ENCODE measurements at places on chromosomes 6 and 20. TPM values are rescaled to one million over a fixed set of nuclear protein-coding genes. Genes with fewer than 3 reads are reported as not detected.
A peak's percentile ranks its signal among the peaks of the same experiment; 100 is the strongest.

The DEF6 gene
- total RNA-seq: 0.51 TPM

The F13A1 gene
- total RNA-seq: 26.2 TPM

The LPA gene
- total RNA-seq: not detected

The RAET1E gene
- 3.1 TPM for total RNA-seq

The CASS4 gene
- total RNA-seq: 0.73 TPM

The TMEM200A gene
- 0.18 TPM for total RNA-seq

The MOG gene
- total RNA-seq: not detected

The ADGB gene
- not detected for total RNA-seq

- no peak overlapping the region for H3K4me3 ChIP-seq
- no peaks in the 10 kb centered on the region for H3K36me3 ChIP-seq
- no peak overlapping the region for H3K27ac ChIP-seq
- H3K4me1 ChIP-seq: peaks cover 13% of the 10 kb centered on the region
Observed at GRCh38 chr20:53834062-53834442, 236.3 kb downstream of the BCAS1 start.

- DNase-seq: peak; percentile 93
- H3K36me3 ChIP-seq: no peaks in the 10 kb centered on the region
- H3K4me1 ChIP-seq: peaks cover 75% of the 10 kb centered on the region
Observed at GRCh38 chr6:16337295-16337975, 99.0 kb downstream of the GMPR start.

GRCh38 chr6:87791029-87791428 lies 89.0 kb upstream of the AKIRIN2 start:
- H3K4me3 ChIP-seq: no peak overlapping the region
- no peaks in the 10 kb centered on the region for H3K36me3 ChIP-seq
- H3K4me1 ChIP-seq: no peaks in the 10 kb centered on the region
- no peak for DNase-seq

DNA sequence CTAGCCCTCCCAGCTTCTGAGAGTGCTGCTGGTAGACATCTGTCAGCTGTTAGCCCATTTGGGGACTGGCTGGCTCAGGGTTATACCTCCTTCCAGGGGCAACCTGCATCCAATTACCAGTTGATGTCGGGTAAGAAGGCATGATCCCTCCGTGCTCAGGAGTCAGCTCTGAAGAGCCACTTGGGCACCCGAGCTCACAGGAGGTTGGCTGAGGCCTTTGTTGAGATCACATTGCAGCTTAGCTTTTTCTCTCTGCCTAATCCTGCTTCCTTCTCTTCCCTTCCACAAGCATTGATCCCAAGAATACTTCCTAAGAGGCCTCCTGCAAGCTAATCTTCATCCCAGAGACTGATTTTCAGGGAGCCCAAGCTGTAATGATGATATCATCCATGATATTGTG lies 35.5 kb downstream of the SCP2D1 start:
- H3K36me3 ChIP-seq: no peaks in the 10 kb centered on the region
- H3K27ac ChIP-seq: no peak overlapping the region

DNA sequence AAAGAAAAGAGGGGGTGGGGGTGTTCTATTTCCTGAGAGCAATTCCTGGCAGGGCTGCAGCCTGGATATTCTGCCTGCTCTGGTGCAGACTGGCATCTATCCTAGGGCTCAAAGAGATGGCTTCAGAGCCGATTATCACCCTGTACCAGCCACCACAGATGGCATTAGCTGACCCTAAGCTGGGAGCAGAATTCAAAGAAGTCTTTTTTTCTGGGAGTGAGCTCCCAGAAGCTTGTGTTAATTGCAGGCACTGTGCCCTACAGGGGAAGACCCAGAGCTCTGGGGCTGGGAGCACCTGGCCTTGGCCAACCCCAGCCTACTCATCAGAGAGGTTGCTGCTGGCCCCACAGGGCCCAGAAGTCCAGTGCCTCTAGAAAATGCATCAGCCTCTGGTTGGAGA lies 85.9 kb downstream of the PXDC1 start:
- H3K4me3 ChIP-seq: no peak overlapping the region
- no peaks in the 10 kb centered on the region for H3K36me3 ChIP-seq
- H3K27ac ChIP-seq: no peak overlapping the region
- DNase-seq: no peak
- H3K4me1 ChIP-seq: no peaks in the 10 kb centered on the region

DNA sequence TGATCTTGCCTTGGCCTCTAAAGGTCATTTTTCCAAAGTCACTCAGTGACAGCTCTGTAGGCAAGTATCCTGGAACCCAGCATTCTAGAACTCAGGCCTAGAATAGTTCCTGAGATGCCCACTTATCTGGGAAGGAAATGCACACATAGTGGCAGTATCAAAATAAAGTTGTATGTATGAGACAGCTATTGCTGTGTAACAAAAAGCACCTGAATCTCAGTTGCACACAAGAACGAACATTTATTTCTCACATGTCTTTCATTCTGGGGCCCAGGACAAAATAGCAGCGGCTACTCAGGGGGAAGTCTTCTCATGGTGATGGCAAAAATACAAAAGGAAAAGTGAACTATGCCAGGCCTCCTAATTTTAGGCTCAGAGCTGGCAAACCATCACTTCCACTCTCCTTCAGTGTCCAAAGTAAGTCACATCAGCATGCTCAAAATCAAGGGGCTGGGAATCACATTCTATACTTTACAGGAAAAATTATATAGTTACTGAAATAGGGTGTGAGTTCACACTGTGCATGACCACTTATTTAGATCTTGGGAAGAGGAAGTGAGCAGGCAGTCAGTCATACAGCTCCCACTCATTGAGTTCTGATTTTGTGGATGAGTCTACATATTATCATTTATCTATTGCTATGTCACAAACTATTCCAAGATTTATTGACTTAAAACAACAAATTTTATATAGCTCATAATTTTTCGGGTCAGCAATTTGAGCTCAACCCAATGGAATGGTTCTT lies 133.7 kb upstream of the RIN2 start:
- H3K36me3 ChIP-seq: no peaks in the 10 kb centered on the region
- H3K27ac ChIP-seq: no peak overlapping the region
- DNase-seq: no peak
- H3K27me3 ChIP-seq: no peaks in the 10 kb centered on the region
- H3K4me3 ChIP-seq: no peak overlapping the region
- no peaks in the 10 kb centered on the region for H3K4me1 ChIP-seq

GRCh38 chr20:19492116-19492515 lies 265.9 kb upstream of the RIN2 start:
- no peaks in the 10 kb centered on the region for H3K36me3 ChIP-seq
- DNase-seq: no peak
- H3K27me3 ChIP-seq: no peaks in the 10 kb centered on the region
- peaks cover 35% of the 10 kb centered on the region for H3K4me1 ChIP-seq
- H3K27ac ChIP-seq: no peak overlapping the region

- no peak for DNase-seq
- H3K36me3 ChIP-seq: peaks cover 8% of the 10 kb centered on the region
- H3K4me3 ChIP-seq: peak overlapping the region; percentile 94
- H3K27me3 ChIP-seq: no peaks in the 10 kb centered on the region
- peak overlapping the region; percentile 97 for H3K27ac ChIP-seq
Observed at GRCh38 chr6:85679445-85680123, 36.9 kb upstream of the SYNCRIP start.

GRCh38 chr6:120935908-120936307 lies 398.4 kb downstream of the TBC1D32 start:
- H3K27me3 ChIP-seq: no peaks in the 10 kb centered on the region
- H3K4me1 ChIP-seq: no peaks in the 10 kb centered on the region
- no peak overlapping the region for H3K27ac ChIP-seq
- no peak overlapping the region for H3K4me3 ChIP-seq
- no peaks in the 10 kb centered on the region for H3K36me3 ChIP-seq

DNA sequence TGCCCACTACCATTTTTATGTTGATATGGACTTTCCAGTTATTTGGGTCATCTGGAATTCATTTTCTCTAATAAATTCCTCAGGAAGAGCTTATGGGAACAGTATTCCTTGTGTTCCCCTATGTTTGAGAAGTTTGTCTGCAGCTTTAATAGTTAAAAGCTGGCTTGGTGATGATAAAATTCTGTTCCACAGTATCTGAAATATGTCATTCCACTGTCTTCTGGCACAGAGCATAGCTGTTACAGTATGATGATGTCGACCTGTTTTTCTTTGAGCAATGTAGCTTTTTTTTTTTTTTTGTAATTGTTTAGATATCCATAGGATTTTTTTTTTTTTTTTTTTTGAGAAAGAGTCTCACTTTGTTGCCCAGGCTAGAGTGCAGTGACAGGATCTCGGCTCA lies 43.2 kb downstream of the NCOA3 start:
- H3K27ac ChIP-seq: no peak overlapping the region
- H3K4me3 ChIP-seq: no peak overlapping the region
- no peak for DNase-seq

GRCh38 chr6:4805553-4806336 lies 29.5 kb downstream of the CDYL start:
- H3K27ac ChIP-seq: no peak overlapping the region
- no peak overlapping the region for H3K4me3 ChIP-seq
- DNase-seq: peak; percentile 70
- H3K27me3 ChIP-seq: no peaks in the 10 kb centered on the region
- H3K36me3 ChIP-seq: no peaks in the 10 kb centered on the region
- H3K4me1 ChIP-seq: peaks cover 39% of the 10 kb centered on the region

- no peak for DNase-seq
- H3K27ac ChIP-seq: no peak overlapping the region
- no peak overlapping the region for H3K4me3 ChIP-seq
- no peaks in the 10 kb centered on the region for H3K4me1 ChIP-seq
- H3K27me3 ChIP-seq: no peaks in the 10 kb centered on the region
Observed at GRCh38 chr6:8069151-8069550, 5.0 kb upstream of the BLOC1S5 start.

GRCh38 chr20:64188682-64189529 lies 24.7 kb downstream of the MYT1 start:
- no peaks in the 10 kb centered on the region for H3K4me1 ChIP-seq
- peaks cover 8% of the 10 kb centered on the region for H3K27me3 ChIP-seq
- no peak for DNase-seq
- no peak overlapping the region for H3K4me3 ChIP-seq

GRCh38 chr6:6688283-6688682 lies 99.8 kb downstream of the LY86 start:
- no peaks in the 10 kb centered on the region for H3K36me3 ChIP-seq
- H3K4me3 ChIP-seq: no peak overlapping the region
- H3K27ac ChIP-seq: peak overlapping the region; percentile 30
- DNase-seq: no peak
- no peaks in the 10 kb centered on the region for H3K27me3 ChIP-seq
- H3K4me1 ChIP-seq: peaks cover 23% of the 10 kb centered on the region
